ENCODE measurements at places on chromosomes 2 and 18.

GRCh38 chr2:196987649-196988364 is 61.3 kb upstream of the PGAP1 start:
- DNase-seq: peak; percentile 56

DNA sequence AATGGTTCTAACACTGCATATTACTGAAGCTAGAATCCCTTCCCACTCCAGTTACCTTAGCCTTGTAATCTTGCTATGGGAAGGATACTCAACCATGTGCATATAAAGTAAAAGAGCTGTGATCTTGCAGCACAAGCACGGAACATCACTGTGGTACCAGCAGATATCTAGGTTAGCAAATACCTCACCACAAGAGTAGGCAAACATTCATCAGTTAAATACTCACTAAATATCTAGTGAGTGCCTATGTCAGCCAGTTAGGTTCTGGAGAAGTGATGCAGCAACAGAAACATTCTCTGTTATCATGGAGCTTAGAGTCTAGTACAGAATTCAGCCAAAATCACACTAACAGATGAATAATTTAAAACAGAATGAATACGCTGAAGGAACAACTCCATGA is 349.6 kb upstream of the UBE2E3 start:
- no peak for DNase-seq

- peak; percentile 45 for DNase-seq
Measured at GRCh38 chr2:171706152-171706803, 19.0 kb downstream of the DYNC1I2 start.

DNA sequence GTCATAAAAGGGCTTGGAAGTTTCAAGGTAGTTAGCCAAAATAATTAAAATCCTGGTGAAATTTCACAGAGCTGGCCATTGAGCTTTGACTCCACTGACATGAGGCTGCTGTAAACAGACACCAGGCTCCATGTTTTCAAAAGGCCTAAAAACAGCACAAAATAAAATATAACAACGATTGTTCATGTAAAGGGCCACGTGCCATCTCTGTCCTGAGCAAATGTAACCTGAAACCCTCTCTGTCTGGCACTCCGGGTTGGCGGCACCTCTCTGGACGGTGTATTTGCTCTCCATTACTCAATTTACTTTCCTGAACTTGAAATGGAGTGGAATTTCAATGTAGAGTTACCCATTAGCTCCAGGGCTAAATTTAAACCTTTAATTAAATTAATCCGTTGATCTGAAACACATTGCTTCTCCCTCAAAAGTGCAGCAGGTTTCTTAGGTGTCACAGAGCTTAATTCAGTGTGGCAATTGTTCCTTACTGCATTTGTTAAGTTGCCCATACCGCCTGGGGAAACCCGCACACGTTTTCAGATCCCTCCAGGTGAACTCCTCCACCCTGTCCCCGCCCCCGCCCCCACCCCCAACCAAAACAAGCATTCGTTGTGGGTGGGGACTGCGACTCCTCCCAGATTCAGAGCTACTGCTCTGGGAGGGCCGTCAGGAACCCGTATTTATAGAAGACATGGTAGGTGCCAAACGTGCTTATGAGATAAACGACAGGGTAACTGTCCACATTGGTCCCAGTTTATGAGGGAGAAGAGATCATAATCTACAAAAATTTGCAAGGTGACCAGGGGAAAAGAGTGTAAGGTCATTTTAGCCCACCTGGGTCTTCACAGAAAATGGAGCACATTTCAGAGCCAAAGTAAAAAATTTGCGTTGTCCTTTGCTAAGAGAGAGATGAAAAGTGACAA is 1.2 kb upstream of the CABLES1 start:
- DNase-seq: no peak

DNA sequence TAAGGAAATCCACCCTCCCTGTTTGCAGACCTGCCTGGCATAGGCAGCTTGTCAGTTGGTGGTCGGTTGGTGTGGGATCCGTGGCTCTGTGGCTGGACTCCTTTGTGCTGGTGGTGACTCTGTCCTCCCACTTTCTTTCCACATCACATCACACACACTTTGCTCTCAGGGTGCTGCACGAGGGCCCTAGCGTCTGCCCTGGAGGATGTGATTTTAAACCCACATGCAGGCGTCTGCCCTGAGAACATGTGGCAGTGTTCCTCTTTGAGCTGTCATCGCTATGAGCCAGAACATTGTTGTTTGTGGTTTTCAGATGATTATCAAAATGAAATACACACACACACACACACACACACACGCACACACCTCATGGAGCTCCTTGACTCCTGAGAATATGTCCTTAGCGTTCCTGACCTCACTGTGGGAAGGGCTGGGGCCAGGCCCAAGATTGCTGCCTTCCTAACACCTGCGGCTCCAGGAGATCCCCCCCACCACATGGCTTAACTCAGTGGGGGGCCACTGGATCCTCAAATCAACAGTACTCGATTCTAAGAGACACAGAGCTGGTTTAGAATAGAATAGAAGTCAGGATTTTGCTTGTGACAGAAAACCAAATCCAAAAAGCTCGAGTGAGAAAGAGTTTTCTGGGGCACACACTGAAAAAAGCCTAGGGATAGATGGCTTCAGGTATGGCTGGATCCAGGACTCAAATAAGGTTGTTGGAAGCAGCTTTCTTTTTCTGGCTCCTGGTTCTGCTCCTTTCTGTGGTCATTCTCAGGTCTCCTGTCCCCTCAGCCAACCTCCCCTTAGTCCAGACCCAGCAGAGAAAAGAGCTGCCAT is 54.8 kb downstream of the RTP5 start:
- DNase-seq: no peak

DNA sequence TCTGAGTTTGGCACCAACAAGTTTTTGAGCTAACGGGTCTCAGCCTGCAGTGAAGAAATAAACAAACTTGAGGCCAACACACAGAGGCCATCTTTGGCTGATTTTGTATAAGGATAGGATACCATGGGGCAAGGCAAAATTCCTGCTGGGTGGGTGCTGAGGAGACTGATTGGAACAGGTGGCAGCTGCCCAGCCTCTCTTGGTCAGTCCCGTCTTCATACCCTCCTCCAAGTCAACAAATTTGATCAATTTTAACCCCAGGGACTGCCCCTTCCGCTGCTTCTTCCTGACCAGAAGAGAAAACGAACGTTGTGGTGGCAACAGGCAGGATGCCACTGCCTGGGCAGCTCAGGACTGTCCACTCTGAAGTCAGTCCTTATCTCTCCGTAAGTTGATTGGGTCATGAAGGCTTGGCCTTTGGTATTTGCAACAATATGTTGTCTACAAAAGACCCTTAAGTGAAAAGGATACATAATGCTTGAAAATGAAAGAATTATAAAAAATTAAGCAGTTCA is 139.3 kb downstream of the SPP2 start:
- no peak for DNase-seq

DNA sequence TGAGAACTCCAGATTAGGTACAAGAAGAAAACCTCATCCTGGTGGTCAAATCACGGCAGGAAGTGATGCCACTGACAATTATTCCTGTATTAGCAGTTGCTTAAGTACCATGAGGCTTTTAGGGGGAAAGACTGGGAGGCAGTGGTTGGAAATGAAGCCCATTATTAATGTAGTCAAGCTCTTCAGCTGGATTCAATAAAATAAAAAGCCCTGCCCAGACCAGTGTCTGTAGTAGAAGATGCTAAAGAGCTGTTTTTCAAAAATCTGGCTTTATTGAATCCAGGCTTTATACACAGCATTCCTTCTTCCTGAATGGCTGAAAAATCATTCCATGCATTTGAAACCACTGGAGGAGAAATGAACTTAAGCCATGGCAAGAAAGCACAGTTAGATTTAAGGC is 155.2 kb downstream of the BCL2 start:
- no peak for DNase-seq

DNA sequence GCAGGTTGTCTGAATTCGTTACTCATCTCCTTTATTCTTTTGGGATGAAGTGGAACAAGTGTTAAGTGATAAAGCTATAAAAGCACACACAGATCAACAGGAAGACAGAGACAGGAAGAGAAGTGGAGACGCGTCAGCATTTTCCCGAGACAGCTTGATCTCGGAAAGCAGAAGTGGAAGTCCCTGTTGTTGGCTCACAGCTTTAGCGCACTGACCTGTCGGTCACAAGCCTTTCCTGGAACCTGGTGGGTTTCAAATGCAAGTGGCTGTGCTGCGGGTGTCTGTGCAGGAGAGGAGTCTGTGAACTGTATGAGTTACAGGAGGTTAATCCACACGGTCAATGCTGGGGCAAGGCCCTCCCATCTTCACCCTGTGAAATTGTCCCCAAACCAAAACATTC is 116.6 kb upstream of the PELI1 start:
- peak; percentile 26 for DNase-seq

GRCh38 chr2:168895771-168896170 is 5.3 kb upstream of the G6PC2 start:
- no peak for DNase-seq

DNA sequence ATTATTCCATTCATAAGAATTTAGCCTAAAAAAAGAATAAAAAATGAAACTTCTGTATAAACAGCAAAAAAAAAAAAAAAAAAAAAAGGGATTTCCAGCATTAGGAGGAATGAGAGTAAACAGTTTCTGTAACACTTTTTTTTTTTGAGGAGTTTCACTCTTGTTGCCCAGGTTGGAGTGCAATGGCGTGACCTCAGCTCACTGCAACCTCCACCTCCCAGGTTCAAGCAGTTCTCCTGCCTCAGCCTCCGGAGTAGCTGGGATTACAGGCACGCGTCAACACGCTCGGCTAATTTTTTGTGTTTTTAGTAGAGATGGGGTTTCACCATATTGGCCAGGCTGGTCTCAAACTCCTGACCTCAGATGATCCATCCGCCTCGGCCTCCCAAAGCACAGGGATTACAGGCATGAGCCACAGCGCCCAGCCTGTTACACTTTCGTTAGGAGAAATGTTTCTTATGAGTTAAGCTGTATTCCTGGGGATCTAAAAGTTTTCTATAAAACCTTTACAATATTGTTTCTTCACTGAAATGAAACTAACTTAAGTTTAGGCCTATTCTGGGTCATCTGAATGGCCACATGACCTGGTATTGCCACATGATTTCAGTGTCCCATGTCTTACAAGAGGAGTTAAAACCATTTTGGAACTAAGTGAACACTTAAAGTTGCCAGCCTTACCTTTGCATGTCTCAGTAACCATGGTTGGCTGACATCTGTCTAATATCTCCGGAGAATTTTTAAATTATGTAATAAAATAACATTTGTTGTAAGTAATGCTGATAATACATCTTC is 17.5 kb downstream of the SMAD2 start:
- no peak for DNase-seq

- DNase-seq: no peak
Measured at GRCh38 chr2:235951982-235952381, 216.2 kb downstream of the GBX2 start.

- DNase-seq: no peak
Measured at GRCh38 chr2:156394033-156394741, 42.0 kb upstream of the GPD2 start.

GRCh38 chr2:64695721-64696261 is 42.1 kb upstream of the SERTAD2 start:
- peak; percentile 60 for DNase-seq

DNA sequence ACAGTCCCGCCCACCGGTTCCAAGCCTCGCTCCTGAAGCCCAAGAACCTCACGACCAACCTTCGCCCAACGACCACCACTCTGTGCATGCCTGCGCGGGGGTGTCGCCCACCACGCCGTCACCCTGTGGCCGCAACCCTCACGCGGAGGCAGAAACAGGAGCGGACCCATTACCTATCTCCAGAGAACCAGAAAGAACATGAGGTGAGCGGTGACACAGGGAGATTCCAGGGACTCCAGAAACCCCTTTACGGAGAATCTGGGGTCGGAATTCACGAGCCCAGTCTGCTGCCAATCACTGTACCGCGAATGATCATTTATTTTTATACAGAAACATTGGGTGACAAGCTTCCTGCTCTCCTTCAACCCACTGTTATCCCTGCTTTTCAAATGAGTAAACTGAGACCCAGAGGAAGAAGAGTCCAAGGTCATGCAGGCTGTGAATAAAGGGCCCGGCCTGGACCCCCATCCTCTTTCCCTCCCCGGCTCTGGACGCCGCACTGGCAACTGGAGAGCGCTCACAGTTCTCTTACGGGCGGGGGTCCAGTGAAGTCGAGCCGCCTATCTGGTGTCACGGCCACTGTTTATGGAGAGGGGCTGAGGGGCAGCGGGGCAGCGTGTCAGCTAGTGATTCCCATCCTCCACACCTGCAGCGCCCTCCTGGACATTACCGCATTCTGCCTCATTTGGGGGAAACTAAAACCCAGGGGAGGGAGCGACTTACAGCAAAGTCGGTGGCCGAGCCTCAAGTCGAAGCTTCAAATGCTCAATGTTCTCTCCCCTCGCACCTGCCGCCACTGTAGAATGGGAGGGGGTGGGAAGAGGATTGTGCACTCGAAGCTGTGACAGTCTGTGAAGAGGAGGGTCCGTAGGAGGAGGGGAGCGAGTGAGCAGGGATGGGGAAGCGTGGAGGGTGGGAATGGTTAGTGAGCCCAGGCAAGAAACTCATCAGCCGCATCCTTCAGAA is 723 bp upstream of the SLC30A3 start:
- DNase-seq: no peak

DNA sequence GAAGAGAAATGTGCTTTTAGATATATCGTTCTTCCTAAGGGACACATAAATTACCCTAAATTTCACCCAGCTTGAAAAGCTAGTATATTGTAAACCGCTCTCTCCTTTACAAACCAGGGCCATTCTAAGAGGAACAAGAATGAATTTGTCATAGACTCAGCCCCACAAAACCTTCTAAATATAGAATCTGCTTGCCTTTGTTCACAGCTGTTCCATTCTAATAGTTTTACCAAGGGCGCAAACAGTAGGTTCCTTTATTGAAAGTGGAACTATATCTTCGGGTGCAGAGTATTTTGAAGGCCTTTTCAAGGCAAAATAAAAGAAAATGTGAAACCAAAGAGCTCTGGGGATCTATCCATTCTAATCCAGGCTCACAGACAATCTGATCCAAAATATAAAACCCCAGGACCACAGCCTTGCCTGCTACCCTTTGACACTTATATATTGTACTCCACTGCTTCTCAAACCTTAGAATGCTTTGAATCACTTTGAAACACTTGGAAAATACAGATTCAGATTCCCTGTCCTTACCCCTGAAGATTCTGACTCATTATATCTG is 316.8 kb downstream of the PAX3 start:
- DNase-seq: peak; percentile 34

- DNase-seq: peak; percentile 41
Measured at GRCh38 chr2:202038471-202039277, 5.0 kb downstream of the FZD7 start.

DNA sequence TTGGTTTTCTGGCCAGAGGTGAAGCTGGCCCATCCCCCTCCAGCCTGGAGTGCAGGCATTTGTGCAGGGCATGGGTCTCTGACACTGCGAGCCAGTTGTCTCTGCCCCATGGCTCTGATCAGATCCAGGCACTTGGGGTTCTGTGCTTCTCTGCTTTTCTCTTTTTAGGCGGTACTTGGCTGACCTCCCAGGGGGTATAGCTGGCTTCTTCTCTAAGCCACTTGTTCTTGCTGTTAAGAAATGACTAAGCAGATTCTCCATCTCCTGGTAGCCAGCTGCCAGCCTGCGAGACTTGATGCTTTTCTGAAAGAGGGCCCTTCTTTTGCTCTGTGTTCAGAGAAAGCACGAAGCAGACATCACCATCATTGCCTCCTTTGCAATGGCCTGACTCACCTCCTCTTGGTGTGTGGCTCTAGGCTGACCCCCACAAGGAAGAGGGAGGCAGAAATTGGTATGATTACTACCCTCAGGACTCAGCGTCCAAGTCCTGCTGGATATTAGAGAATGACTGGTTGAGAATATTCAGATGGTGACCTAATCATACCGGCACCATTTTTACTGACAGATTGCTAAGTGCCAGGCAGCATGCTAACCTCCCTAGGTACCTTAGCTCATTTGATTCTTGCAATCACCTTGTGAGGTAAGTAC is 32.7 kb downstream of the TNP1 start:
- peak; percentile 62 for DNase-seq
